ENCODE measurements at places on chromosomes 4 and X.

DNA sequence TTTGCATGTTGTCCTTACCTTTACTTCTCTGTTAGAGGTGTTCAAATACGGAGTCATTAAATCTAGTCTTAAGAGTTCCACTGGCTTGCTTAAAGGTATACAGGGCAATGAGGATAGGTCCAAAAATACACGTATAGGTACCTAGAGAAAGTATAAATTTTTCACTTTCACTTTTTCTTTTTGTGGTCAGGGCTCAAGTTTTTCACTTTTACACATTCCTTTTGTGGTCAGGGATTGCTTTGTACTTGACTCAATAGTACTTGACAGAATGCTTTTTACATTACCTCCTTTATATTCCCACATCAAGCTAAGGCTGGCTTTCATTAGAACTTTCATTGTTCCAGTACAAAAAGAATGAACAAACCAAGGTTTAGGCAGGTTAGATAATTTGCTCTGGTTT lies 21.7 kb downstream of the TMEM184C start:
- DNase-seq, result peak; percentile 33

- no peak for DNase-seq
These were observed 133.0 kb upstream of the NAP1L5 start for GRCh38 chr4:88830598-88830997.

- no peak for DNase-seq
These were observed 213.4 kb upstream of the RASGEF1B start for GRCh38 chr4:81685104-81685503.

- peak; percentile 39 for DNase-seq
These were observed 467.0 kb downstream of the PCDH18 start for GRCh38 chr4:137065311-137065710.

DNA sequence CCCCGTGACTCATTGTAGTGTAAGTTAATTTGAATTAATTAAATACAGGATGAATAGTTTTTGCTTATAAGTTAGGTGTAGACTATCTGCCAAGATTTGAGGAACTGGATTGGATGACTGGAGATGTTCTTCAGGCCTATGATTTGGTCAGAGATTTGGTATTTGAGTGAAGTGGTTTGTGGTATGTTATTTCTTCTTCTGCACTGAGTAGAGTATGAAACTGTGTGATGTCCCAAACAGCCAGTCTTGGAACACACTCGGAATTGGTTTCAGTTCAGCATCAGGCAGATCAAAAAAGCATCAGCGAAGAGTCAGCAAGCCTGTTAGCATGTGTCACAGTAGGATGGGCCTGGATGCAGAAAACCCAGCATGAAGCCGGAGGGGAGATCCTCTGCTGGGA lies 294.1 kb downstream of the ARHGAP10 start:
- DNase-seq, result peak; percentile 92

GRCh38 chrX:153935326-153935851 lies 552 bp upstream of the NAA10 start:
- no peak for DNase-seq

DNA sequence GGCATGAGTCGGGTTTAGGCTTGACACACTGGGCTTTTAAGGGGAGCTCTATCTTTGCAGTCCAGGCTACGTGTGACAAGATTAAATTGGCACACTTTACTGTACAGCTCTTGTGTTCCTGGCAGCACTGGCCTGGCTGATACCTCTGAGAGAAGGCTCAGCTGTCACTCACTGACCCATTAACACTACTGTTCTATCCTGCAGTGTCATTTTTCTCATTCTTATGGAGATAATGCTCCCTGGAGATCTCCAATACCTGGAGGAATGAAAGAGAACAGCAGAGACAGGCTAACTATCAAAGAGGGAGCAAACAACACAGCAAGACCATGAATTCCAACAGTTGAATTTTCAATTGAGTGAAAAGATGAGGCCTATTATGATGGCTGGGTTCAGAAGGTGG lies 1.7 kb upstream of the PDHA2 start:
- DNase-seq, result no peak

DNA sequence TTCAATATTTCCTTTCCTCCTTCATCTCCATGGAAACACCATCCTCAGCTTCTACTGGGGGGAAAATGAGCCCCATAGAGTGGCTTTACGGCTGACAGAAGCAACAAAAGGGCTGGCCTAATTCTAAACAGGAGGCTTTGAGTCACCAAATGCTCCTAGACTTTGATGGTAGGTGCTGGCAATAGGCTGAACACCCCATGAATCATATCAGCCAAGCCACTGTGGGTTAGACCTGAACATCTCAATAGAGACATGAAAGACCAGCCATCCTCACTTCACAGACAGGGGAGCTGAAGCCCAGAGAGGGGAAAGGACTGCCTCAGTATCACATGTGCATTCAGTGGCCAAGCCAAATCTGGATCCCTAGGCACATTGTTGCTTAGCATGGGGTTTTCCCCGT lies 107.6 kb downstream of the AMER1 start:
- no peak for DNase-seq

DNA sequence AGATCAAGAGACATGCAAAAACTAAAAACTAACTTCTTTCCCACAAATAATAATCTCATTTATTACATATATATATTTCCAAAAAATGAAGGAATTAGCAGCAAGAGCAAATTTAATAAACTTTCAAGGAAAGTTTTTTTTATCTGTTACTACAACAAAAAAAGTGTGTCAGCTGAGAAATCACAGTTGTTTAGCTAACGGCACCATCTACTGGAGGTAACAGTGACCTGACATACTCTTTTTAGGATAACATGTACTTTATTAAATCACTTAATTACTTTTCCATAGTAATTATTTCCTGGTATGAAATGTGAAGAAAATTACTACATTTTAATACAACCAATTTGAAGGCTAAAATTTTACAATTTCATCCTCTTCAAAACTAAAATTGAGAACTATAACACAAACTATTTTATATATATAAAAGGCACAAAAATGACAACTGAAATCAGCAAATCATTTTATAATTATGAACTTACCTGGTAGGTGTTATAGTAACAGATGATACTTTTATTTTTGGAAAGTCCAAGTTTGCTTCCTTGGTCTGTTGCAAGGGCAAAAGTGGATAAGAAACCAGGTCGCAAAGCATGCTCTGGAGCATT lies 9.1 kb downstream of the LAMTOR3 start:
- DNase-seq, result peak; percentile 38

DNA sequence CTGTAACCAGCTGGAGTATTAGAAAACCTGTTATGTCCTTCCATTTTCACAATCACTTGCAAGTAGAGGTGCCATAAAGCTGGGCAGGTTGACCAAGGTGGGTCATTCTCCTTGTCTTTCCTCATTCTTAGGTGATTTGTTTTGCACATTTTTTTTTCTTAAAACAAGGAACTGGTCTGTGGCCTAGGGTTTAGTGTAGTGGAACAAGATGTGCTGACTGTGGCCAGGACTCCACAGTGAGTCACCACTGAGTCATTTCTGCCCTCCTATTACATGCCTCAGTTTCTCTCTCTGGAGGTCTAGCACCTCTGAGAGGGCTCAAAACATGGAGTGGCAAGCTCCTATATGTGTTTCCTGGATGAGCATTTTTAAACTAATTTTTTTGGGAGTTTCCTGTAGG lies 355.9 kb downstream of the GPM6A start:
- no peak for DNase-seq

- DNase-seq, result peak; percentile 85
These were observed 23.9 kb downstream of the MANBA start for GRCh38 chr4:102736636-102737549.

- no peak for DNase-seq
These were observed 1.4 kb downstream of the THOC2 start for GRCh38 chrX:123731258-123731986.

DNA sequence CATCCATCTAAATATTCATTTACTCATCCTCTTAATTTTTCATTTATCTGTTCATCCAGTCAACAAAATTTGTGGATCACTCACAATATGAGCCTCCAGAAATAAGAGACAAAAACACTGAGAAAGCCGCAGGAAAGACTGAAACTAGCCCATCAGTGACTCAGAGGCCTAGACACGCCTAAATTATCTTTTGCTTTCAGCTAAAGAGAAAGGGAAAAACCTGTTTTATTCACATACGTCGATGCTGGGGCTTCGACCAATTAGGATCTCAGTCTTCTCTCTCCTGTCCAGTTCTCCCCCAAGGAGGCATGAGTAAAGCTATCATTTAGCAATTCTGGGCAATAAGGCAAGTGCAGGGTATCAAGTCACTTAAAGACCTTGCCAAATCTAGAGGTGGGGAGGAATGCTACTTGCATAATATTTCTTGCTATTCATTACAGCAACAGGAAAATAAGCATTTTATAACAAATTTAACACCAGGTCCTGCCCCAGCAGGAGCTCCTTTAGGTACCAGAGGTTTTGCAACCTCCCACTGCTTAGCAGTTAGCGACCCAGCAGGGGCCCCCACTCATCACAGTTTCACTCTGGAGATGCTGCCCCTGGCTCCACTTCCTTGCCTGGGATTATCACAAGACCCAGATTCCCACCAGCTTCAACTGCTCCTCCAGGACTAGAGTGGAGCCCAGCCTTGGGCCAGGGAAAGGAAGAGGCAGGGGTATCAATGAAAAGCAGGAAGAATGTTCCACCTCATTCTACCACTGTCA lies 30.1 kb upstream of the TMEM154 start:
- DNase-seq, result no peak

GRCh38 chr4:126071346-126072333 lies 756.9 kb downstream of the FAT4 start:
- peak; percentile 91 for DNase-seq

DNA sequence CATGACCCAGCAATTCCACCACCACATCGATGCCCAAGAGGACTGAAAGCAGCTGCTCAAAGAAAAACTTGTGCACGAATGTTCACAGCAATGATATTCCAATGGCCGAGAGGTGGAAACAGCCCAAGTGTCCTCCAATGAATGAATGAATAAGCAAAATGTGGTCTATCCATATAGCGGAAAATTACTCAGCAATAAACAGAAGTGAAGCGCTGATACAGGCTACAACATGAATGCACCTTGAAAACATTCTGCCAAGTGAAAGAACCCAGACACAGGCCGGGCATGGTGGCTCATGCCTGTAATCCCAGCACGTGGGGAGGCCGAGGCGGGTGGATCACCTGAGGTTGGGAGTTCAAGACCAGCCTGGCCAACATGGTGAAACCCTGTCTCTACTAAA lies 5.2 kb upstream of the SLC2A9 start:
- DNase-seq, result no peak

DNA sequence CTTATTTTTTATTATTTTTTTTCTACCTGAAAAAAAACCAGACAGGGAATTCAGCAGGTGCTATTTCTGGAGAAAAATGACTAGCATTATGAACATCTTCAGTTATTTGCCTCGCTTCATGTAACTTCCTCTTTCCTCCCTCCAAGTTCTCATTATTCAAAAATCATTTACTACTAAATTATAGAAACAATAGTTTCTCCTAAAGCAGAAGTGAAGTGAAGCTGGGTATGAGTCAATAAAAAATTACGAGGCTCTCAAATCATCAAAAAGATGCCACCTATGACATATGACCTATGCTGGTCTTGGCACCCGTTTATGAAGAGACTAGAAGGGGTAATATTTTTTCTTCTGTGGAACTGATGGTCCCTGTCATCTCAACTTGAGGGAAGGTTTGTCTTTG lies 145.0 kb upstream of the AADAT start:
- DNase-seq, result no peak

GRCh38 chr4:110368409-110368808 lies 107.5 kb upstream of the ENPEP start:
- DNase-seq, result no peak

DNA sequence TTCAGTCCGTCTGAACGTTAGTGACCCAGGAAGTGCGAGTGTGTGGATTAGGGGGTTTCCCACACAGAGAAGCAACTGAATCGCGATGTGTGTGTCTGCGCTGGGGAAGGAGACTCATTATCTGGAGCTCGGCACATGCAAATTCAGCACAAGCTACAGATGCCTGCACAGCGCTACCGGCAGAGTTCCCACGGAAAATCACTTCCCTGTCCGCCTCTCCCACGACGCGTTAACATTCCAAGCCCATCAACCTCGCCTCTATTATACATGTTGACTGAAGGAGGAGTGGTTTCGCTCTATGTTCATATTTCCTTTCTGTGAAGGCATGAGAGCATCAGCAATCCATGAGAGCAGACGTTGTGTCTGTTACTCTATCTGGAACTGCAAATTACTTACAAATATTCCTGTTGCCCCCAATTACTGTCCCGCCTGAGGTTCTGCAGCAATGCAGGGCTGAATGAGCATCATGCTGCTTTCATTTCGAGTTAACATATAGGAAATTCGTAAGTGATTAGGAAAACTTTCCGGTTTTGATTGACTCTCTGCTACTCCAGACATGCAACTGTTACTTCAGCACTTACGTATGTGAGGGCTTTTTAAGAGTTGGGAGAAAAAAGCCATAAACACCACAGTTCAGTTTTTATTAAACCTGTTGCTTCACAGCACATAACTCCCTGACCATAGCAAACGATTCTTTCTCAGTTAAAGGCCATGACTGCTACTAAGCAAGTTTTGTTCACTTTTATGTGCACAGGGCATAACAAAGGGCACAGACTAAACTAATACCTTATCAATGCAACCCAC lies 15.0 kb upstream of the MTNR1A start:
- peak; percentile 8 for DNase-seq

DNA sequence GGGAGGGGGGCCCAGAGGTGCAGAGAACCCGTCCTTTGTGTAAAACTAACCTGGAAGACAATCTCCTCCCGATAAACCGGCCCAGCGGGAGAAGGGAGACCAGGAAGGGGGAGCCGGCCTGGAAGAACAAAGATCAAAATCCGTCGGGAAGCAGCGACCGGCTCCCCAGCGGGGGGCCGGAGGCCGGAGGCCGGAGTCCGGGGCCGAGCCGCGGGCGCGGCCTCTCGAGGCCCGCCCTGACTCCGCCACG lies 552 bp downstream of the ZDHHC9 start:
- no peak for DNase-seq

GRCh38 chrX:149469406-149469805 lies 35.7 kb downstream of the IDS start:
- DNase-seq, result no peak

GRCh38 chr4:171718069-171718468 lies 95.1 kb upstream of the GALNTL6 start:
- no peak for DNase-seq

DNA sequence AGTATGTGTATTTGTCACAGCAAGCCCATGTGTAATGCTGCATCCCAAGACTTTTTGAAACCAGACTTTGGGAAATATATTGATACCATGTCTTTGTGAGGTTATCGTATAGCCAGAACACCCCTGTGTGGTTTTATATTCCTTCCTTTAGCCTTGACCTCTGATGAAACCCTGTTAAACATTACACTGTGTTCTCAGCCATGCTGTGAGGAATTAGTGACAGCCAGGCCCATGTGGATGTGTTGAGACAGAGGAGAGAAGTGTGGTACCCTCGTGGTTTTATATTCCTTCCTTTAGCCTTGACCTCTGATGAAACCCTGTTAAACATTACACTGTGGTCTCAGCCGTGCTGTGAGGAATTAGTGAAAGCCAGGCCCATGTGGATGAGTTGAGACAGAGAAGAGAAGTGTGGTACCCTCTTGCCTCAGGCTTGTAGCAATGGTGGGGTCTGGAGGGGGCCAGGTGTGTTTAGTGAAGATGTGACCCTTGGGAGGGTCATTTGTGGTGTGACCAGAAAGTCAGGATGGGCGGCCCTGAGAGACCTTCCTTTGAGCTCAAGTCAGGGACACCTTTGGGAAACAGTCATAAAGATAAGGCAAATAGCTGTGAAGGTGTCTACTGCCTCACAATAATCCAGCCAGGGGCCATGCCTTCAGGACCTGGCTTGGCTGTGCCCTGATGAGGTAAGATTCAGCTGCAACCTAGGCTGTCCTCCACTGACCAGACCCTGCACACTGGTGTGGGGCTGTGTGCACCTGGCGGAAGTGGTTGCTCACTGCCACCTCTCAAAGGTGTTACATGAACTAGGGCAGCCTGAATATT lies 110.0 kb downstream of the IRF2 start:
- no peak for DNase-seq
